ENCODE measurements at places on chromosomes 11 and 22.

GRCh38 chr22:26281941-26282340 is 112.7 kb downstream of the SEZ6L start:
- DNase-seq, result no peak

DNA sequence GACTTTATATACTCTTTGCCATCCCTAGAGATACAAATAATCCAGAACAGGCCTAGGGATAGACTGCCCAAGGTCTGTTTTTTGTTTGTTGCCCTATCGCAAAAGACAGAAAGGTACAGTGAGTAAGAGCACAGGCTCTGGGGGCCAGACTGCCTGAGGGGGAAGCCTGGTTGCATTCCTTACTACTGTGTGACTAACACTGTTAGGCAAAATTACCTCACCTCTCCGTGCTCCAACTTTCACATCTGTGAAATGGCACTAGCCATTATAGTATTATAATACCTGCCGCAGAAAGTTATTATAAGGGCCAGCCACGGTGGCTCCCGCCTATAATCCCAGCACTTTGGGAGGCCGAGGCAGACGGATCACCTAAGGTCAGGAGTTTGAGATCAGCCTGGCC is 14.5 kb downstream of the SLC35F2 start:
- no peak for DNase-seq

DNA sequence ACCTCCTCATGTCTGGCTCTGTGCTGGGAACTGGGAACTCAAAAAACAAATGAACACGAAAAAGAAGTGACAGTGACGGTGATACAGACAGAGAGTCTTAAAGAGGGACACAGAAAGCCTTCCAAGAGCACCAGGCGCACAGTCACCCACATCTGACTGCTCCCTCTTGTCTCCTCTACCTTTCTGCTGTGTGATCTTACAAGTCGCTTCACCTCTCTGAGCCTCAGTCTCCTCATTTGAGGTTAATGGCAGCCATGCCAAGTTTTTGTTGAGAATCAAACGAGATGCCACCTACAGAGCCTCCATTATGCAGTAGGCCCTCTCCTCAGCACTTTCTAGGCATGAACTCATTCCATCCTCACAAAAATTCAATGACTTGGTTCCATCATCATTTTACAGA is 3.7 kb downstream of the LRRC32 start:
- no peak for DNase-seq

- peak; percentile 40 for DNase-seq
Observed at GRCh38 chr11:61695917-61696316, 15.7 kb downstream of the DAGLA start.

- DNase-seq, result no peak
Observed at GRCh38 chr11:2744166-2744565, 44.4 kb upstream of the KCNQ1OT1 start.

DNA sequence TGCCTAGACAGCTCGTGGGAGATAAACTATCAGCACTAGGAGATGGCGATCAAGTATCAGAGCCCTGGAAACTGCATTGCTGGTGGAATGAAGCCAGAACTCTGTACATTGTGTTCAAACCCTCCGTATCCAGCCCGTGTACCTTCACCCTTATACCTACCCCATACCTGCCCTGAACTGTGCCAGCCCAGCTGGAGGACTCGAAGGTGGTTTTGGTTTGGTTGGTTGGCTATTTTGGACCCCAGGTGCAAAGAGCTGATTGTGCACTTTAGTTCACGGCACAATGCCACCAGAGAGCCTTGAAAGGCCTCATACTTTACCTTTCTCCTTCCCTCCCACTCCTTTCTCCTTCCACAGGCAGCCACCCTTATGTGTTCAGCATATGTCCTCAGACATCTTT is 16.0 kb downstream of the FAM83F start:
- DNase-seq, result no peak

DNA sequence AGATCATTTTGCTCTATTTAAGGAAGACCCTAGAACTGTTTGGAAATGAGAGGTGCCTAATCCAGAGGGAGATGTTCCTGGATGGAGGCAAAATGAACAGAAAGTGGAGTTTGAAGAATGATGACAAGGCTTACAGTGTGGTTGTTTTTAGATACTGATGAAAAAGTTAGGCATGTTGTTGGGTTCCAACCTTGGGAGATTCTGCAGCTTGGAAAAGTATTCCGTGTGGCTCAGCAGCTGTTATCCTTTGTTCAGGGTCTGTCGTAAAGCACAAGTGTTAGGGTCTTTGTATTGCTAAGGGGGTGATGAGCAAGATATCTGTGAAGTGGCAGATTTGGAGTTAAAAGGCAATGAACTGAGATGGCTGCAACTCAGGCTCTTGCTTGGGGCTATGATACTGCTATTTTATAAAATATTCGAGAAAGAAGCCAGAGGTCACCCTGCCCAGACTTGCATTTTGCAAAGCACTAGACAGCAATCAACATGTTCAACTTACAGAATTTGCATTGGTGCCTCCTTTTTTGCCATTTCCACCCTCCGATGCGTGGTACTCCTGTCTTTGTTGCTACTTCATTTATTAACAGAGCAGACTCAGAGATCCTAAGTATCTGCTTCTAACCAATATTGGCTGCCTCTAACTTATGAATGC is 45.3 kb upstream of the POGLUT3 start:
- DNase-seq, result no peak

- DNase-seq, result no peak
Observed at GRCh38 chr22:22230438-22230837, 14.1 kb upstream of the VPREB1 start.

- DNase-seq, result no peak
Observed at GRCh38 chr11:132228746-132229325, 858.4 kb downstream of the NTM start.

GRCh38 chr11:109940816-109941215 is 152.4 kb upstream of the ZC3H12C start:
- DNase-seq, result no peak

DNA sequence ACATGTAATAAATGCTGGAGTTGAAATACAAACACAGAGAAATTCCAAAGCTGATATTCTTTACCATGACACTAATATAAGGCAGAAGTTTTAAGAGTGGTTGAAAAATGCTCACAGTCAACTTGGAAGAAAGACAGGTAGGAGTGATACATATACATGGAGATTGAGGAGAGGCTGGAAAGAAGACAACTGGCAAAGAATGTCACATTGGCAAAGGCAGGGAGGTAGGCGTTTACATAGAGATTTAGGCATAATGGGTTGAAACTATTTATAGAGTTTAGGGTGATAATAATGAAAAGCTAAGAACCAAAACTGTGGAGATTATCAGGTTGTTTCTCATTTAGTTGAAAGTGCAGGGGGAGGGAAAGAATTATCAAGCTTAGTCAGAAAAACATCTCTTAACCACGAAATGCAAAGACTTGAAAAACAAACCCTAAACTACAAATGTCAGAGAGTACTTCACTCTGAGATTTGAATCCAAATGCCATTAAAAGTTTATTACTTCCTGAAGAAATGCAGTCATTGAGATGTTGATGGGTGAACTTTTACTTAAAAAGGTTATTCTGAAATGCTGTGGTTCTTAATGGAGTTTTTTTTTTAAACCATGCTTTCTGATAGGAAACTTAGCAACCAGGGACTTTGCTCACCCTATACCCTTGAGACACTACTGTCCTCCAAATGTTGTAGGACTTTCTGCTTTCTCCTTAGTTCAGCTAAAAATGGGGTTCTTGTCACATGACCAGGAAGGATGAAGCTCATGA is 138.4 kb upstream of the CCDC90B start:
- no peak for DNase-seq

DNA sequence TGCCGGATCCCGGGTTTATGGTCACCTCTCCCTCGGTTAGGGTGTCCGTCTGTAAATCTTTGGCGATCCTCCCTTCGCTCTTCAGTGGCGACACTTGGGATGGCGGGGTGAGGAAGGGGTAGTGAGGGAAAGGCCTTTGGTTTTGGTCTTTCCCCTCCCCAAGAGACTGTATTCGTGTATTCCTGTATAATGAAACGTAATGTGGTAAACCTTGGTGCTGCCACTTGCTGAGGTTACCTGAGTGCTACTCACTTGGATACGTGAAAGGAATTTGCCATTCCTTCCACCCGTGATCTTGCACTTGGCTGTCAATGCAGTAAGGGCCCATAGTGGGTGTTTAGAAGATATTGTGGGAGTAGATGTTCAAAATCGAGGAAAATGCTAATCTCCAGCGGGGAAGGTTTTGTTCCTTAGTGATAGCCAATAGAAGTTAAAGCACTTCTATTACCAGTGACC is 578 bp upstream of the NUP160 start:
- no peak for DNase-seq

DNA sequence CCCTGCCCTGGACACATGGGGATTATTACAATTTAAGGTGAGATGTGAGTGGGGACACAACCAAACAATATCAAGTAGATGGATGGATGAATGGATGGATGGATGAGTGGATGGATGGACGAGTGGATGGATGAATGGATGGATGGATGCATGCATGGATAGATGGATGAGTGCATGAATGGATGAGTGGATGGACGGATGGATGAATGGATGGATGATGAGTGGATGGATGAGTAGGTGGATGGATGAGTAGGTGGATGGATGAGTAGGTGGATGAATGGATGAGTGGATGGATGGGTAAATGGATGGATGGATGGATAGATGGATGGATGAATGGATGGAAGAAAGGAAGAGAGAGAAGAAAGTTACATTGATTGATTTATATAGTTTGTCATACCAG is 859 bp downstream of the LINC01488 start:
- DNase-seq, result no peak

GRCh38 chr11:19316434-19316833 is 75.7 kb upstream of the E2F8 start:
- no peak for DNase-seq

GRCh38 chr22:36369922-36370791 is 17.6 kb downstream of the MYH9 start:
- DNase-seq, result peak; percentile 42

DNA sequence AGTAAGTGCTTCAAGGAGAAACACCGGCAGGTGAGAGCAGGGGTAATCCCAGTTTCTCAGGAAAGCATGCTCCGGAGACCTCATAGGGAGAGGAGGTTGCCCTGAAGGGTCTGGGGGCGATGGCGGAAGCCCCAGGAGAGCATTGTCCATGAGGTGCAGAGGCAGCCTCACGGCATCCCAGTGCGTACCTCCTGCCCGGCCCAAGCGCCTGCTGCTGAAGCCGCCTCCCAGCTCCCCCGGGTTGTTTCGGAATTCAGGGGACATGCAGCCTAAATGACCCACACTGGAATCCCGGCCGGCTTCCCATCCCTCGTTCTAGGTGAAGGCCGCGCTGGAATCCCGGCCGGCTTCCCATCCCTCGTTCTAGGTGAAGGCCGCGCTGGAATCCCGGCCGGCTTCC is 2.7 kb downstream of the ZBED4 start:
- no peak for DNase-seq

DNA sequence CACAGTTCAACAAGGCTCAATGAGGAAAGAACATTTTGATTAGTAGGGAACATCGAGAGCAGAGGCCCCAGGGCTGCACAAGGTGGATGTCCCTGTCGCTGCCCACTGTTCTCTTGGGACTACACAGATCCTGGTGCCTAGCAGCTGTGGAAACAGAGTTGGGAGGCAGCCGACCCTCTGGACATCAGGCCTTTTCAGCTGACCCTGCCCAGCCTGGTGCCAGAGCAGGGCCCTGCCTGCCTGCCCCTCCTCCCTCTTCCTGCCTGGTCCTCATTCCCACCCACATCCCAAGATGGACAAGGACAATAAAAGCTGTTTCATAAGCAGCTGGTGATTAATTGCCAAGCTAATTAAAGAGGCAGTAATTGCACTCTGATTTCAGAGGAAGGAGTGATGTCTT is 60.7 kb downstream of the NFAM1 start:
- no peak for DNase-seq

GRCh38 chr11:94786264-94787126 is 18.3 kb downstream of the AMOTL1 start:
- peak; percentile 41 for DNase-seq

GRCh38 chr22:19590696-19591095 is 66.5 kb upstream of the CLDN5 start:
- DNase-seq, result no peak

- DNase-seq, result no peak
Observed at GRCh38 chr11:57336111-57336666, 497 bp upstream of the SSRP1 start.

DNA sequence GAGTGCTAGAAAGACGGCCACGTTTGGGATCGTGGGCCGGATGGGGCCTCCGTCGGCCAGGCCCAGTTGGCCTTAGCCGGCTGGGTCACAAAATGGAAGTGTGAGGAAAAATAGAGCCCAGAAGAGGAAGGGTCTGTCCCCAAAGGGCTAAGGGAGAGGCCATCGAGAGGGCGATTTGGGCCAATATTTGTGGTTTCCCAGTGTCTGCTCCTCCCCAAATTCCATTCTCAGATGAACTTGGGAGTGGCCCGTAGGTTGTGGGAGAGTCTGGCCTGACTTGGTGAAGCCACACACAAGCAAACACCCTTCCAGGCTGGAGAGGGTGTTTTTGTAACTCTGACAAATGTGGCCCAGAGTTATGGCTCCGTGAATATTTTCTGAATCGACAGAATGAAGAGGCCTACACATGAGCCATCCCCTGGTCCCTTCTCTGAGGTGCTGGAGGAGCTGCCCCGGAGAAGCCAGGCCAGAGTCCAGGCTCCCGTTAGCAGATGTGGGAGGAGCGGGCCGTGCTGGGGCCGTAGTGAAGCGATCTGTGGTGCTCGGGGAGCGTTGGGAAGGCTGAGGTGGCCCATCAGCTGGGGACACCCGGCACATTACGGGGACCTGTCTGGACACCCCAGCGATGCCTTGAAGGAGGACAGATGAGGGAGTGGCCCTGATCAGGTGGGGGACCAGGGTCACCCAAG is 73.5 kb upstream of the PPARA start:
- no peak for DNase-seq

- no peak for DNase-seq
Observed at GRCh38 chr11:328012-328411, 7.4 kb upstream of the IFITM3 start.

DNA sequence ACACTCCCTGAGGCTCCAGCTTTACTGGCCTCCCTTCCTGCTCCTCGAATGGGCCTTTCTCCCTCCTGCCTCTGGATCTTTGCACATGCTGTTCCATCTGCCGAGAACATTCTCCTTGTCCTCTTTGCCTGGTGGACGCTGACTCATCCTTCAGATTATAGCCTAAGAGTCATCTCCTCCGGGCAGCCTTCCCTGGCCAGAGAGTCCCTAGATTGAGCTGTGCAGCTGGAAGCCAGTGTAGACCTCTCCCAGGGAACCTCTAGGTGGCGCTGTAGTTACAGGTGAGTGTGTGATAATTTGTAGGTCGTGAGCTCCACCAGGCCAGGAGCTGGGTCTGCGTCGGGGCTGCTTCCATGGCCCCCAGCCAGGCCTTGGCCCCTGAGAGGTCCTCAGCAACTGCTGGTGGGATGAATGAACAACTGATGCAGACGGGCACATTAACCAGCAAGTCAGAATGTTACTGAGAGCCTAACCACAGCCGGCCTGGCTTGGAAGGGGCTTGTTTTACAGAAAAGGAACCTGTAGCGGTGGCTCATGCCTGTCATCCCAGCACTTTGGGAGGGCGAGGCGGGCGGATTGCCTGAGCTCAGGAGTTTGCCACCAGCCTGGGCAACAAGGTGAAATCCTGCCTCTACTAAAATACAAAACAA is 8.7 kb downstream of the PNPLA5 start:
- peak; percentile 74 for DNase-seq

DNA sequence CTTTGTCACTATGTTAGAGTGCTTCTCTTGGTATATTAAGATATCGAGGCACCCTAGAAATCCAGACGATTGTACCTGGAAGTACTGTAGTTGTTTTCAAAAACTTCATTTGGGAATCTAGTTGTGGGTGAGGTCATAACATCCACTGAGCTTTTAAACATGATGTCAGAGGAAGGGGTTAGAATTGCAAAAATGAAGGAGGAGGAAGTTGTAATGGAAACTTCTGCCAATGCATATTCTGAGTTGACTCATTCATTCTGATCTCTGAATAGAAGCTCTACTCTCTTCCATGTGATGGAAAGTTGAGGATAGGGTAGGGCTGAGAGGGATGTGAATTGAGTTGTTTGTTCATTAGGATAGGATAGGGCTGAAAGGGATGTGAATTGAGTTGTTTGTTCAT is 7.7 kb downstream of the CD44 start:
- no peak for DNase-seq

Measured in germinal center (tissue), 1 donor.